ENCODE measurements at places on chromosomes 5 and 9. TPM values are rescaled to one million over a fixed set of nuclear protein-coding genes. Genes with fewer than 3 reads are reported as not detected.

DNA sequence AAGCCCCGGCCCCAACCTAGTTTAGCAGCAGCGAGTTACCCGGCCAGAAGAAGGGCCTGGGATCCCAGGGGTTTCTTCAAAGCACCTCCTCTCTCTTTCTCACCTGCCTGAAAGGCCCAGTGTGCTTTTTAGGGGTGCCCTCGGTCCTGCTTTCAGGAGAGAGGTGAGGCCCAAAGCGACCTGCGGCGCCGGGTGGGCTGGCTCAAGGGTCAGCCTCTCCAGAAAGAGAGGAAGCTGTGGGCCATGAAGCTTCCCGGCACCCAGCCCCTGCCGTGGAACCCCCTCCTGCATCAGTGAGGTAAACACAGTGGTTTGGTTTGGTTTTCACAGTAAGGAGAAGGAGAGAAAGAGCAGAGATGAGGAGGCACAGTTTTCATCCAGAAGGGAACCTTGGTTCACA, 4.3 kb downstream of the FOXB2 start:
- peaks cover 9% of the 10 kb centered on the region for H3K4me1 ChIP-seq
- H3K36me3 ChIP-seq, result no peaks in the 10 kb centered on the region
- H3K27me3 ChIP-seq, result peaks cover 84% of the 10 kb centered on the region

DNA sequence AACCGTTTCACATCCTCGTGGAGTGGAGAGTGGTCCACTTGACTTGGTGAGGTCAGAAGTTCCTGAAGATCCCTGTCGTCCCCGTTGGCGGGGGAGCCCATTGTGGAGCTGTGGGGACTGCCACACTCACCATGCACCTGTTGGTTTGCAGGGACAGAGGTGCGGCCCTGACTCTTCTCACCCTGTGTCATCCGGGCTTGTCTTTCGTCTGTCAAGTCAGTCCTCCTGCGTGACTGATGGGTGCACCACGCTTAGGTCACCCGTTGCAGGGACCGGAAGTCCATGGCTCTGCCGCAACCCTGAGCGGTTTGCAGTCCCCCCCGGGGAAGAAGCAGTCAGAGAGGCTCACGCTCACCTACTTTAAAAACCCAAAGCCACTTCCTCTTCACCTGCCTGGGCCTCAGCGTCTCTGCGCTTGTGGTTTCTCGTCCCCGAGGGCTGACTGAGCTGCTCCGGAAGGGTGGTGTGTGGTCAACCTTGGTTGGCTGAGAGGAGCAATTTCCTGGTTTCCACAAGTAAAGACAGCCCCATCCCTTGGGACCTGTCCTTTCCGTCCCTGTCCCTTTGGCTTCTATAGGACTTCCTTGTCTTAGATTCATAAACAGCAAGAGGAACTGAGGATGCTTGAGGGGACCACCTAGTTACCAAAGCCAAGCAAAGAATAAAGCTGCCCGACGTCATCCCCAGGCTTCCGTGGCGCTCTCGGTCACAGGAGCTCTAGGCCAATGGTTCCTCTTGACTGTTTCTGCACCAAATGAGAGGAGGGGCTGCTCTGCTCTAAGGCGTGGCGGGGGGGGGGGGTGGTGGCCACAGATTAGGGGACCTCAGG, 53.2 kb downstream of the USP20 start:
- DNase-seq, result no peak
- peaks cover 36% of the 10 kb centered on the region for H3K4me1 ChIP-seq
- no peak overlapping the region for H3K4me3 ChIP-seq
- no peak overlapping the region for H3K27ac ChIP-seq

GRCh38 chr5:149817539-149818060, 87.5 kb downstream of the PPARGC1B start:
- H3K27ac ChIP-seq, result no peak overlapping the region
- no peaks in the 10 kb centered on the region for H3K4me1 ChIP-seq
- no peak for DNase-seq

DNA sequence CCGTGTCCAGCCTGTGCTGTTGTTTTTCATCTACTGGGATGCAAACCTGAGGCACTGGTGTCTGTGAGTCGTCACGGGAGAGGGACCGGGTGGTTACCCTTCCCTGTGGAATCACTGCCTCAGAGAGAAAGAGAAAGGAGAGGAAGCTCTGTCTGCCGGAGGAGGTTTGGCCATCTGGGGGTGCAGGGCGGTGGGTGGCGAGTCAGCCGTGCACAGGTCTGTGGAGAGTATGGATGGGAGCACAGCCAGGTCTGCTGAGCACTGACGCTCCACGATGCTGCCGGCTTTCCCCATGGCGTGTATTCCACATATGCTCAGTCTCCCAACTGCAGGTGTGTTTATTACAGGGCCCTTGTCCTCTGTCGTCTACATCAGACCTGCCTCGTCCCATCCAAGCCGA, 395.2 kb upstream of the IRX4 start:
- no peak overlapping the region for H3K27ac ChIP-seq
- H3K4me3 ChIP-seq, result no peak overlapping the region
- no peaks in the 10 kb centered on the region for H3K27me3 ChIP-seq
- DNase-seq, result no peak

- H3K27me3 ChIP-seq, result no peaks in the 10 kb centered on the region
- no peak for DNase-seq
- no peak overlapping the region for H3K4me3 ChIP-seq
- peaks cover 33% of the 10 kb centered on the region for H3K4me1 ChIP-seq
- H3K27ac ChIP-seq, result peak overlapping the region; percentile 88
Observed at GRCh38 chr5:10303699-10304170, 4.0 kb downstream of the CMBL start.

DNA sequence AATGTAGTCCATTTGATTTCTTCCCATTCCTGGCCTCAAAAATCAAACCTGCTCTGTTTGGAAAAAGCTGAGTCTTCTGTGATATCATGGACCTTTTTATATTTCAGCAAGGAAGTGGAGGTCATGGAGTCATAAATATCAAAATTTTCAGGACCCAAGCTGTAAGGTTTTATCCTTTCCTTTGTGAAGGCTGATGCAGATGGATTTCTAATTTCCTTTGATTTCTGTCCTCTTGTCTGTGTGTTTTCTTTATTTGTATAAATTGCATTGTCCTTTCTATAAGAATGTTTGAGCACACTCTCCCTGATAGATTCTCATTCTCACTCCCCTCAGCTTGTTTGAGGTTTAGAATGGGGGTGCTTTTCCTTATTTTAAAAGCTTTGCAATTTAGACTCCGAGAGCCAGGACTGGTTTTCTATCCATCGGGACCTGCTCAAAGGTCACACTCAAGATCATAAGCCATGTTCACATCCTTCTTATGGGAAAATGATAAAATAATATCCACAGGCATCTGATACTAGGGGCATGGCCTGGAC, 127.4 kb upstream of the TMEM161B start:
- H3K36me3 ChIP-seq, result no peaks in the 10 kb centered on the region
- no peak overlapping the region for H3K4me3 ChIP-seq
- H3K27ac ChIP-seq, result no peak overlapping the region
- DNase-seq, result no peak

DNA sequence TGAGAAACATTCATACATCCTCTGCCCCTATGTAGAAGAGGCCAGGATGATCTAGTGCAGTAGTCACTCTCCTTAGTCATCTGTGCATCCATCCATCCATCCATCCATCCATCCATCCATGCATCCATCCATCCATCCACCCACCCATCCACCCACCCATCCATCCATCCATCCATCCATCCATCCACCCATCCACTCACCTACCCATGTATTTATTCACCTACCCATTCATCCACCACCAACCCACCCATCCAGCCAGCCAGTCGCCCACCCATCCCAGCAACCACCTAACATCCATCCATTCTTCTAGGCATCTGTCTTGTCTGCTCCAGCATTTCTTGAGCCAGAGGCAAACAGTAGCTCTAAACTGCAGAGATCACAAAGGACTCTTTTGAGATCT, 87.1 kb downstream of the MSX2 start:
- H3K27ac ChIP-seq, result no peak overlapping the region
- H3K36me3 ChIP-seq, result no peaks in the 10 kb centered on the region
- H3K27me3 ChIP-seq, result no peaks in the 10 kb centered on the region
- H3K4me1 ChIP-seq, result peaks cover 7% of the 10 kb centered on the region
- no peak for DNase-seq

GRCh38 chr9:128910906-128911305, 9.9 kb upstream of the PHYHD1 start:
- no peak for DNase-seq
- H3K4me3 ChIP-seq, result no peak overlapping the region
- peaks cover 25% of the 10 kb centered on the region for H3K4me1 ChIP-seq
- H3K36me3 ChIP-seq, result no peaks in the 10 kb centered on the region

DNA sequence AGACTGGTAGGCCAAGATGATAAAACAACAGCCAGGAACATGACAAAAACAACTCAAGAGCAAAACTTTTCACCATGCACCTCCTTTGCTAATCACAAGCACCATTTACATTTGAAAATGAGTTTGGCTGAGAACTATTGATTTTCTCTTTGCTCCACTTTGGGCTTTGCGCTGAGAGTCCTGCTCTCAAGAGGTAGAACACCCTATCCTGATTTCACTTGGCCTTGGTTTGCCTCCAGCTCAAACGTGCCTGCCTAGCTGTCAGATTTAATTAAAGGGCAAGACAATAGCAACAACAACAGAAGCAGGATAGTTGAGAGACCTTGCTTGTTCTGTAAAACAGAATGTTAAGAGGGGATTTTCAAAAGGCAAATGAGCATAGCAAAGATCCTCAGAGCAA, 128.2 kb upstream of the ASTN2 start:
- no peak for DNase-seq
- H3K27me3 ChIP-seq, result no peaks in the 10 kb centered on the region
- no peak overlapping the region for H3K27ac ChIP-seq
- H3K4me3 ChIP-seq, result no peak overlapping the region

DNA sequence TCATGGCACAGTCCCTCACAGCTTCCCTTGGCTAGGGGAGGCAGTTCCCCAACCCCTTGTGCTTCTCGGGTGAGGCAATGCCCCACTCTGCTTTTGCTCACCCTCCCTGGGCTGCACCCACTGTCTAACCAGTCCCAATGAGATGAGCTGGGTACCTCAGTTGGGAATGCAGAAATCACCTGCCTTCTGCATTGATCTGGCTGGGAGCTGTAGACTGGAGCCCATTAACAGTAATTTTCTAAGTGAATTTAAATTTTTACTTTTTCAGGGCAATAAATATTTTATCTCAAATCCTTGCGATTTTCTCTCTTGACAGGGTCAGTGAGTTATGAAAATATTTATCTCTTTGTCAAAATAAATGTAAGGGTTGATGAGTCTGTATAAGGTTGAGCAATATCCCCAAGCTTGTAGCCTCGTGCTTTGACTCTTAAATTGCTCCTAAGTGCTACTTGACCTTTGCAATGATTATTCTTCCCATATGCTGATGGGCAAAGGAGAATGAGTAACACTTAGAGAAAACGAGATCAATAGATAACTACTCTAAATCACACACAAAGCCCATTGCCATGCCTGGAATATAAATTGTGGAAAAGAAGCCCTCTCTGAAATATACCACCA, 82.1 kb upstream of the MOCS2 start:
- H3K4me3 ChIP-seq, result no peak overlapping the region
- H3K27me3 ChIP-seq, result no peaks in the 10 kb centered on the region
- H3K36me3 ChIP-seq, result no peaks in the 10 kb centered on the region
- no peaks in the 10 kb centered on the region for H3K4me1 ChIP-seq
- no peak overlapping the region for H3K27ac ChIP-seq
- DNase-seq, result no peak

DNA sequence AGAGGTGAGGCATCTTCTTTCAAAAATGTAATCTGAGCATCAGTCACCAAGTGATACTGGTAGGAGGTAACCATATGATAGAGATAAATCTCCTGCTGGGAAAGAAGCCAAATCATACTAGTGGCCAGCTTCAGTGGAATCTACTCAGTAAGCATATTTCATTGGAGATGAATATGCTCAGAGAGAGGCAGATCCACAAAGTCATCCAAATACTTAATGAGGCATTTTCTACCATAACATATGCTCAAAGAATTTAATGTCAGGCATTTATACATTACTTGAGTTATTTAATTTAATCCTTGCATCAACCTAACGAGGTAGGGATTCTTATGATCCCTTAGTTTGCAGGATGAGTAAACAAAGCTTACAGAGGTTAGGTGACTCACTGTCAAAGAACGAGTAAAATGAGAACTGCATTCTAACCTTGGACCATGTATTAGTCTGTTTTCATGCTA, 50.9 kb upstream of the DMRTA1 start:
- no peaks in the 10 kb centered on the region for H3K36me3 ChIP-seq
- peaks cover 7% of the 10 kb centered on the region for H3K4me1 ChIP-seq
- no peaks in the 10 kb centered on the region for H3K27me3 ChIP-seq
- no peak overlapping the region for H3K27ac ChIP-seq

- no peaks in the 10 kb centered on the region for H3K27me3 ChIP-seq
- no peaks in the 10 kb centered on the region for H3K36me3 ChIP-seq
- DNase-seq, result no peak
- no peak overlapping the region for H3K27ac ChIP-seq
- H3K4me3 ChIP-seq, result no peak overlapping the region
Observed at GRCh38 chr5:37789991-37790390, 49.9 kb downstream of the GDNF start.

GRCh38 chr9:33429256-33429985, 18.0 kb downstream of the AQP3 start:
- no peaks in the 10 kb centered on the region for H3K36me3 ChIP-seq
- H3K4me1 ChIP-seq, result no peaks in the 10 kb centered on the region
- H3K4me3 ChIP-seq, result no peak overlapping the region
- DNase-seq, result no peak
- H3K27me3 ChIP-seq, result no peaks in the 10 kb centered on the region

DNA sequence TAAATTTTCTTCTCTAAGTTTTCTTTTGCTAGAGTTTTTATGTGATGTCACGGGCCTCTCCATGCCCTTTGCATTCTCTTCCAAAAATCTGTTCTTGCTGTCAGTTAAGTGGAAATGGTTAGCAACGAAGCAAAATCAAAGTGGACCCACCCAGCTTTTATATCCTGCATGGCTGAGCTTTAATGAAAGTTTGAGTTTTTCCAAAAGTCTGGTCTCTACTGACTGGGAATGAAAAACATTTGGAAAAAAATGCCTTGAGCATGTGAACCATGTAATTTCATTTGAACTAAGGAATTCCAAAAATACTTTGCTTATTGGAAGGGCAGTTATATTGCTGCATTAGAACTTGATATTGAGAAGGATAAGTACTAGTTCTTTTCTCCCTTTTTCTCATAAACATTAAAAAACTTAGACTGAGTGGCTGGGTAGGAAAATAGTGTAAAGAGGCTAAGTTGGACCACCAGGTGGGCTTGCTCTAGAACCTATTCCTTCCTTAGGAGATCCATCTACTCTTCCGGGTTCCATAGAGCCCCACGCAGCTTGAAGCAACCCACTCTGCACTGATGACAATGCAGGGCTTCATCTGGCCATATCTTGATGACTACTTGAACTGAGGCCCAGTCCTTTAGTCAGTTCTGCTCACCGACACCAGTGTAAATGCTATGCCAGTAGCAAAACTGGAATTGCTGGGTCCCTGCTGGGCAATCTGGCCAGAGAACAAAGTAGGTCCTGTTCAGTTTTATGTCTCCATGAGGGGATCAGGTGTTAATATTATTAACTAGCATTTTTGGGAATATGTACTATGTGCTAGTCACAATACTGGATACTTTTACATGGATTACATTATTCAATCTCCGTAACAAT, 17.4 kb upstream of the RIC1 start:
- H3K27me3 ChIP-seq, result no peaks in the 10 kb centered on the region
- no peak overlapping the region for H3K4me3 ChIP-seq
- H3K27ac ChIP-seq, result no peak overlapping the region
- no peaks in the 10 kb centered on the region for H3K4me1 ChIP-seq

The PCA3 gene
- not detected for total RNA-seq

The ADRB2 gene
- total RNA-seq, result 0.63 TPM

The SH3TC2 gene
- 3.8 TPM for total RNA-seq

The FCN2 gene
- total RNA-seq, result not detected

The ARL14EPL gene
- total RNA-seq, result not detected

The DOK3 gene
- total RNA-seq, result 3.5 TPM

The TERT gene
- not detected for total RNA-seq
